ENCODE measurements at places on chromosomes 7 and 10. TPM values are rescaled to one million over a fixed set of nuclear protein-coding genes. Genes with fewer than 3 reads are reported as not detected.

Gene ASB10
- not detected for total RNA-seq

Gene NME8
- not detected for total RNA-seq

Gene FAM237B
- not detected for total RNA-seq

Gene PDZD7
- total RNA-seq, result 0.66 TPM

Gene TMEM270
- total RNA-seq, result not detected

Gene CDK14
- 21.8 TPM for total RNA-seq

Gene DLX6
- total RNA-seq, result not detected

Gene RBM28
- 20.2 TPM for total RNA-seq

Gene MLXIPL
- total RNA-seq, result 13.5 TPM

Gene AGMO
- total RNA-seq, result 0.52 TPM
